Islet precursor cell (in vitro differentiated cells): ENCODE measurements at places on chromosomes 7 and 10.

- no peak for DNase-seq
These were observed 187.7 kb upstream of the KLF6 start for GRCh38 chr10:3972460-3973301.

DNA sequence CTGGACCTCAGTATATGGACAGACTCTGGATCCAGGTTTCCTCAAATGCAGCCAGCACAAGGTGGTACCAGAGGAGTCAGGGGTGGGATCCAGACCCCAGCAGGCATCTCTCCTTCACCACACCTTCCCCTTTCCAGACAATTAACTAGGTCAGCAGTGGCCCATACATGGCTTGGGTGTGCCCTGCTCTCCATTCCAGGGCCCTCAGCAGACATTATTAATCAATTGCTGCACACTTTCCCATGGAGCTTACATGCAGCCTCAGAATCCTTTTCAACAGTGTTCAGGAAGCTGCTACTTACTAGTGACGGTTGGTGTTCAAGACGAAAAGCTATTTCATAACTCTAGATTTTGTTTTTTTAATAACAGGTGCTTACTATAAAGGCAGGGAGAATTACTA lies 6.0 kb downstream of the COL13A1 start:
- DNase-seq = no peak

DNA sequence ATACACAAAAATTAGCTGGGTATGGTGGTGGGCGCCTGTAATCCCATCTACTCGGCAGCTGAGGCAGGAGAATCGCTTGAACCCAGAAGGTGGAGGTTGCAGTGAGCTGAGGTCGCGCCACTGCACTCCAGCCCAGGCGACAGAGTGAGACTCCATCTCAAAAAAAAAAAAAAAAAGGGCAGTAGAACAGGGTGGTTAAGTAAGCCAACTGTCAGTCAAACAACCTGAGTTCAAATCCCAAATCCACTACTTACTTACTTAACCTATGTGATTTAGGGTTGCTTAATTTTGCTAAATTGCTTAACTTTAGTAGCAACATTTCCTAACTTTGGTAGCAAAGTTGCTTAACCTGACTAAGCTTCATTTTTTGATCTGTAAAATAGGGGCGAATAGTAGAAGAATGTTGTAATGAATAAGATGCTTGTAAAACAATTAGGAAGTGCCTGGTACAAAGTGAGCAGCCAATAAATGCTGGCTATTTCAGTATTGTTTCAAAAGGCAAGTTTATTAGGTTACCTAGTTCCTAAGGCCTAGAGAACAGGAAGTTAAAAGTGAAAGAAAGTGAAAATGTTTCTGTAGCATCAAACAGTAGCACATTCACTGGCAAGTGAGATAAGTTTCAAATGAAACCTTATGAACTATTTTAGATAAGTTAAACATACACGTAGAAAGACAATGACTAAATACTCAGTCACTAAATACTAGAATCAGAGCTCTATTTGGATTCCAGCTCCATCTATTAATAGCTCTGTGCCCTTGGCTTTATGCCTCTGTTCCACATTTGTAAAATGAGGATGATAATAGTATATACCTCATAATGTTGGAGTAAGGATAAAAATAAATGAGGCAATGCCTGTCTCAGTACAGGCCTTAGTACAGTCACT lies 64.3 kb downstream of the HOXA1 start:
- no peak for DNase-seq

GRCh38 chr7:131045526-131045925 lies 282.1 kb upstream of the MKLN1 start:
- no peak for DNase-seq
